ENCODE measurements at places on chromosomes 1 and 21.

DNA sequence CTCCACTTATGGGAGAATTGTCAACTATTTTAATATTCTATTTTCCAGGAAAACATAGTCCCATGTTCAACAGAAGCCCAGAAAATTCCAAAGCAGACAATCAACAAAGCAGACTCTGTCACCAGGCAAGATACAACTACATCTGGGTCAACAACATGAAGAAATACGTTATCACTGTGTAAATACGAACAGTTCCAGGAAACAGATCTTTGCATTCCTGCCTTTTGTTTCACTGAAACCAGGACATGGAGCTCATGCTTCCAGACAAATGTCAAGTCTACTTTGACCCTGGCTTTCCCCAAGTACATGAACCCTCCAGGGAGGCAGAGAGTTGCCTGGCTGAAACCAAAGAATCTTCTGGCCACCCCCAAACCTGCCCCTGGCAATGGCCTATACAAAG, 106.7 kb downstream of the SETD4 start:
- DNase-seq, result no peak

DNA sequence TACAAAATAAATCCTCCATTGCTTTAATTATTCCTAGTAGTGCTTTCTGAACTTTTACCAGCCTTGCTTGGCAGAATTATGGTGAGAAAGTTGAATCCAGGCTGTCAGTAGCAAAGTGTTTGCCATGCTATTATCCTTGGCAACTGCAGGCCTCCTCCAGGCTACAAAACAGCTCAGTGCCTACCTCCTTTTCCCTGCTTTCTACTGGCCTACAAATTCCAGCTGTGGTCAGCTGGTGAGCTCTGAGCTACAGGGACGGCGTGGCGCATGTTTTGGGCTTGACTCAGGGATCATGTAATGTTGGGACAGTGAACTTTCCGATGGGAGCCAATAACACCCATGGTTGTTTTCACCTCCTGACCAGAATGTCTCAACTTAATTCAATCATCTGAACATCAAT, 456.1 kb upstream of the ADAMTS5 start:
- no peak for DNase-seq

GRCh38 chr1:35112668-35113067, 33.5 kb downstream of the ZMYM1 start:
- DNase-seq, result no peak

DNA sequence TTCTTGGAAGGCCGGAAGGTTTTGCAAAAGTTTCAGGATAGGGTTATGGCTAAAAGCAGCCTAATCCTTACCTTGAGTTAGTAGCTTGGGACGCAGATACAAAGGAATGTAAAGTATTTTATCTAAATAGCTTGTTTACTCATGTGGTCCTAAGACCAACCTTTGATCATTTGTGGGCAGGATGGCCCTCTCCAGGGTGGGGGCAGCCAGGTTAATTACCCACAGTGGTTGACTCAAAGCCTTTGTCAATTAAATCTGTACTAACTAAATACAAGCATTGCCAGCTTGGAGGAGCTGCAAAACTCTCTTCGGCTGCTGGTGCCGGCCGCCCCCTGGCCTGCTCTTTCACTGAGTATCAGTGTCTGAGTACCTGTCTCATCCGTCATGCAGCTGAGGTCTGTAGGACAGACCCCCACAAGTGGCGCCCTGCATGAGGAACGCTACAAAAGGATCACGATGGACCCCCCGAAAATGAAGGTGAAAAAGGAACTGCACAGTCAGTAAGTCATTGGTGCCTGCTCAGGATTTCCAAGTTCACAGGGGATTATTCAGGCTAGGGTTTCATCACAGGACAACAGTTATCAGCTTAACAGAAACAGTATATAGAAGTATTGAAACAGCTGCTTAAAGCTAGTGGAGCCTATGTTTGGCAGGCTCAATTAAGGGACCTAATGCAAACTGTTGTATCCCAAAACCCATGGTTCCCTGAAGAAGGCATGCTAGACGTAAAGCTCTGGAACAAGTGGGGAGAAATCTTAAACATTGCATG, 212.5 kb upstream of the MAP1LC3C start:
- no peak for DNase-seq

GRCh38 chr1:203567596-203567995, 59.0 kb upstream of the ATP2B4 start:
- no peak for DNase-seq

GRCh38 chr1:74199504-74199903, 1.5 kb downstream of the FPGT start:
- DNase-seq, result no peak

GRCh38 chr1:29948581-29948980, 712.3 kb downstream of the PTPRU start:
- no peak for DNase-seq

GRCh38 chr1:1083416-1084371, 9.6 kb upstream of the RNF223 start:
- DNase-seq, result no peak

DNA sequence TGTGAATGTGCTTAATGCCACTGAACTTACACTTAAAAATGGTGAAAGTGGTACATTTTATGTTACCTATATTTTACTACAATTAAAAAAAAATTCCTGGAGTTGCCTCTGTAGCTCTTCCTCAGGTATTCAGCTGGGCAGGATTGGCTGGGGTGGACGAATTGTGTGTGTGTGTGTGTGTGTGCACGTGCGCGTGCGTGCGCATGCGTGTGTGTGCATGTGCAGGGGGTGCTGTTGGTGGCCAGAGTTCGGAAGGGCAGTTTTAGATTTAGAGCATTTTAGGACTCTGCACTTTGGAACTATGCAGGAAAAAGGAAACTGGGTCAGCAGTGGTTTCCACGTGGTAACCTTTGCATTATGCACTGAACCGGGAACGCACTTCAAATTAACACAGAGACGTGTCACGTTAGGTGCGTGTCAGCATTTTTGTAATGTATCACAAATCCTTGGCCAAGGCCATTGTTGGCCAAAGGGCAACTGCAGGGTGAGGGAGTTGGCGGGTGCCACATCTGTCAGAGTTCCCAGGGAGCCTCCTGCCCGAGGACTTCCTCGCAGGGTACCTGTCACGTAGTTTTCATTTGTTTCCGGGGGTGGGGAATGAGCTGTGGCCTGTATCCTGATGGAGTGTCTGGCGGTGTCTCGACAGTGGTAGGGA, 312.8 kb downstream of the CAMTA1 start:
- no peak for DNase-seq

Measured in bone marrow (tissue), 2 donors.